Hypothalamus (tissue), 51 donors: ENCODE measurements at places on chromosomes 7 and 10.

DNA sequence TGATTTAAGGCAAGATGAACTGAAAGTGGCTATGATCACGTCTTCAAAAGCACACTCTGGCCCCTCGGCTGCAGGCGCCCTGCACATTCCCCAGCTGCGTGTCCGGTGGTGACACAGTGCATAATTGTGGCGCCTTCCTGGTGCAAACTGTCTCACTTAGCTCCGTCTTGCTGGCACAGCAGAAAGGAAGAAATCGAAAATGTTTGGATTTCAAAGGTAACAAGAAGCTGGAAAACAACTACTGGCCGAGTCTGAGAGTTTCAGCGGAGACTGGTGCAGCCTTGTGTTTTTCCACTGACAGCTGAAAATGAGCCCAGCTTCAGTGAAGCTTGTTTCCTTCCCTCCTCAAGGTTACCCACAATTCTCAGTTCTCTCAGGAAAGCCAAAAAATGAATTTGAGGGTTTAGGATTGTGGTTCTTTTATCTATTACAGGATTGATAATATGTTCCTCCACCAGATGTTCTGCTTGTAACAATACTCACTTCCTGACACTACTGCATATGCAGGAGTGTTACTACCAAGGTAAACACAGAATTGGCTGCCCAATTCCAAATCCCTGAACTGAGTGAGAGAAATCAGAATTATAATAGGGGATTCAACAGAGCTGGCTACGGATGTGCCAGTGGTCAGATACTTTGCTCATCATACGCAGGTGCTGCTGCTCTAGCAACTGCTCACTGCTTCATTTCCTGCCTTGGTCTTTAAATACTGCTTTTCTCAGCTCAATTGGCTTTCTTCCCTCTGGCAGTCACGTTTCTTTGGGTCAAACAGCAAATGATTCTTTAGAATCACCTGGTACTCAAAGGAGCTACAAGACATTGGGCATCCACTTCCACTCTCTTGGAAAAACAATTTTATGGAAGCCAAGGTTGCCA lies 63.7 kb downstream of the TRUB1 start:
- no peak for DNase-seq

- DNase-seq: no peak
Measured at GRCh38 chr10:102744374-102745051, 765 bp downstream of the WBP1L start.

DNA sequence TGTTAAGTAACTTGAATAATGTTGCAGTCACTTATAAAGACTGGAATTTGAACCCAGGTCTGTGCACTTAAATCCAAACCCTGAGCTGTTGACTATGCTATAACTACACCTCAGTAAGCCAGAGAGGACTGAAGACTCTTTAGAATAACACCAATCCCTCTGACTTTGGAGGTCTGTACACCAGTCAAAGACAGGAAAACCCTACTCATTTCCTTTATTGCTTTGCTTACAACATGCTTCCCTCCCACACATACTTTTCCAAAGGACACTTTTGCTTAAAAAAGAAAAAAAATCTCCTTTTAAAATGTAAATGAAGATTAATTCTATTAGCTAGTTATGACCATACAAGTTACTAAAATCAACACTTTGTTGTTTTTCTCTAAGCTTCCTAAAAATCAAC lies 184.7 kb upstream of the KCTD7 start:
- DNase-seq: no peak

DNA sequence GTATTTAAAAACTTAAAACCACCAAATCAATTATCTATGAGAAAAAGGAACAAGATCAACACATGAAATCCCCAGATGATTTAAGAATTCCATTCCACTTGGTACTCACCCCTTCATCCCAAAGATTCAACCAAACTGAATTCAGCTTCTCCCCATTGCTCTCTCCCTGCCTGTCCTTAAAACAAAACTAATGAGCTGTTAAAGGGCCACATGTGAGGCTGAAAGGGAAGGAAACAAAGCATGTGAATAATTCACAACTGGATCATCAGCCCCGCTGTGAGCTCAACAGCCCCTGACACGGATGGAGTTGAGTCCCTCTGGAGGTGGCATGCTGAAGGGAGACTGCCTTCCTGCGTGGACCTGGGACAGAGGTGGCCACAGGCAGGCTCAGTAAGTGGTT lies 32.9 kb downstream of the VOPP1 start:
- no peak for DNase-seq

DNA sequence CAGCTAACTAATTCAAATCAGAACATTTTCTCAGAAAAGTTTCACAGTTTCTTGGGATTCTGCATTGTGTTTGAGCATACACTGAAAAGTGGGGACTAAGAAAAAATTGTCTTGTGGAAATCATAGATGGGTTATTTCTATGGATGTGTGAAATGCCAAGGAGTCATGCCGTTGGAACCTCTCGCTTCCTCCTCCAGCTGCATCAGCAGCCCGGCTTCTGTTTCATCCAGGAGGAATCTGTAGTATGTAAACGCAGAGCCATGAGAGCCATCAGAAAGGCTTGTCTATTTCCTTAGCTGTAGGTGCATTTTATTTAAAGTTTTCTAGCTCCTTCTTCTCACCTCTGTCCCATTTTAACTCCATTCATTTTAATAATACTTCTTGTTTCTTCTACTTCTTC lies 1144.1 kb downstream of the GATA3 start:
- no peak for DNase-seq

GRCh38 chr10:81215498-81215897 lies 659.5 kb upstream of the NRG3 start:
- DNase-seq: no peak

DNA sequence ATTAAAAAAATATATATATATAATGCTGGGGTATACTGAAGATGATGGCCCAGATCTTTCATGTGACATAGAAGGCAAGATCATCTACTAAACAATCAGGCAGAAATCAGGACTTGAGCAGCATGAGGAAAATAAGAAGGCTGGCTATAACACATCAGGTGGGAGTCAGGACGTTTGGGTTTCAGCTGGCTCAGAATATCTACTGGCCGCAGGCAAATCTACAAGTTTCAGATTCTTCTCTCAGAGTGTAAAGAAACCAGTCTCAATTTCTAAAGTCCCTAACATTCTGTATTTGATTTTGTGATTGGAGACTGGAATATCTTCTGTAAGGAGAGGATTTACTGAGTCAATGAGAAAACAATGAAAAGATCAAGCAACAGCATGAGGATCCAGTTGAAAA lies 37.7 kb upstream of the FAM3C start:
- no peak for DNase-seq

GRCh38 chr7:138843632-138844580 lies 45.9 kb upstream of the ATP6V0A4 start:
- no peak for DNase-seq

DNA sequence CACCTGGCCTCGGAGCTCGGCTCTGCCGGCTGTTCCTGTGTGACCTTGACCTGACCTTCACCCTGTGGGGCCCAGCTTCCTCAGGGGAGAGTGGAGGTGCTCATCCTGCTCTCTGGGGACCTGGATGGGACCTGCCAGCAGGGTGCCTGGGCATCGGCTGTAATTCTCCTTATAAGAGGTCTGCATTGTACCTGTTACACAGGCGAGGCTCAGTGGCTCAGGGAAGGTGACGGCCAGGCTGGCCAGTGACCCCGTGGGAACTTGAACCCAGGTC lies 29.0 kb downstream of the RET start:
- DNase-seq: no peak

- DNase-seq: no peak
Measured at GRCh38 chr7:142298627-142299026, 40.8 kb upstream of the PRSS58 start.

DNA sequence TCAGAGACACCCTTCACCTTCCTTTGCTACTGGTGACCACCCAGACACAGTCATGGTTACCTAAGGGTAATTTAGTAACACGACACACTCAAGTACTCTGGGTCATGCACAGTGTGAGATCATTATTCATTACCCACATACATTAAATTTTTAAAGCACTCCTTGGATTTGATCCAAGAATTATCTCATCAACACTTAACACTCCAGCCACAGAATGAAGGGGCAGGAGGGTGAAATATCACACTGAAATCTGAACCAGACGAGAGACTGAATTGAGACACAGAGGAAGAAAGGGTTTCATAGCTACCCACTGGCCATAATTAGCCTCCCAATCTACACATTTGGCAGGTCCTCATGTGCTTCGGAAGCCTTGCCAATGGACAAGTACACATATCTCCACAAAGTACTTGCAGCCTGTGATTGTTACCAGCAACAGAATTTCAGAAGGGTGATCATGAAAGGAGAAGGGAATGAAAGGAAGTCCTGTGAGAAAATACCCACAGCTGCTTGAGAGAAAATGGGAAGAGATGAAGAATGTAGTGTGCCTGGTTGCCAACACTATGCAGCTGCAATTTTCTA lies 189.3 kb downstream of the POLR1F start:
- DNase-seq: no peak

GRCh38 chr10:86785968-86786367 lies 29.5 kb downstream of the BMPR1A start:
- DNase-seq: no peak

DNA sequence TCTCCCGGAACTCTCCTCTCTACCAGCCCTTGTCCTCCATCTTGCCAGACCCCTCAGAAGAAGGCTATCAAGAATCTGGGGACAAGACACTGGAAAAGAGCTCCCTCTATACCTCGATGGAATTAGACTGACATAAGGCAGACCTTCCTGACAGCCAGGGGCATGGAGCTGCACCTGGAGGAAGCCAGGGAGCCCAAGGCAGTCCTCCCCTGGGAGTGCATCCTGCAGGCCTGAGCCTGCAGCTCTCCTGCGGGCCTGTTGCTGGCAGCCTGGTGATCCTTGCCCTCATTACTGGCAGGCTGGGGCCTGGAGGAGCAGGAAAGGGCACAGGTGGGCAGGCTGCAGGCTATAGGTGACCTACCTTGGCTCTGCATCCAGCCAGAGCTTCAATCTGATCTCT lies 323.4 kb downstream of the GRID1 start:
- no peak for DNase-seq

DNA sequence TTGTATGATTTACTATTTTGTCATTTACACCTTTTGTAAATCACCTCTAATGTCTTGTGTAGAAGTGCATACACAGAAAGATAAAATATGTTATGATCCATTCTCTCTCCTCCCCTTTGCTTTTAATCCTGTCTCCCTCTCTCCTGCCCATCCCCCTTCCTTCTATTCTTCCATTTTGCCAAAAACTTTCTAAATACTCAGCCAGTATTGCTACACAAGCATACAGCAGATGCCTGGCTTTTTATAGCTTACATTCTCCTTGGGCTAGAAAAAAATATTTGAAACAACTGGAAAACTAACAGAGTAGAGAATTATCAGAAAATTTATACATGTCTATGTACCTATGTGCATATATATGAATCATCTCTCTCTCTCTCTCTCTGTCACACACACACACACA lies 308.7 kb upstream of the BMPER start:
- no peak for DNase-seq

DNA sequence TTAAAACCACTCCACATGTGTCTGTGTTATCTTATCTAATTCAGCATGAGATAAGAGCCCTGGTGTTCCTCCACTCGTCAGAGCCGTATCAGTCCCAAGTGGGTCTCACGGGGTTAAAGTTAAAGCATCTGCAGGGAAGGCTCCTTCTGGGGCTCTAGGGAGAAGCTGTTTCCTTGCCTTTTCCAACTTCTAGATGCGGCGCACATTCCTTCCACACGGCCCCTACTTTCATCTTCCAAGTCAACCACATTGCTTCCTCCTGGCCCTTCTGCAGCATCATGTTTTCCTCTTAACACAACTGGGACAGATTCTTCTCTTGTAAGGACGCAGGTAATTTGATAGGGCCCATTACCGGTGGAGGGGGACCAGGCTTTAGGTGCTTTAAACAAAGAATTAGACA lies 620.1 kb upstream of the DPP6 start:
- no peak for DNase-seq

- no peak for DNase-seq
Measured at GRCh38 chr7:122485856-122486255, 181.3 kb upstream of the FEZF1 start.

DNA sequence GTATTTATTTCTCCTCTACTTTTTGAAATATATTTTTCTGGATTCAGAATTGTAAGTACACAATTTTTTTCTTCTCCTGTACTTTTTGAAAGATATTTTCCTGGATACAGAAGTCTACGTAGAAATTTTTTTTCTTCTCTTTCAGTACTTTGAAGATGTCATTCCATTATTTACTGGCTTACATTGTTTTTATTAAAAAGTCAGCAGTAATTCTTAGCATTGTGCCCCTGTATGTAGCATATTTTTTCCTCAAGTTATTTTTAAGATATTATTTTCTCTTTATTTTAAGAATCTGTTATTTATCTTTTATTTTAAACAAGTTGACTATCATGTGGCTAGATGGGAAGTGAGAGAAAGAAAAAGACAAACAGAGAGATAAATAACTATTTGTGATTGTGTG lies 119.0 kb upstream of the NPSR1 start:
- no peak for DNase-seq

DNA sequence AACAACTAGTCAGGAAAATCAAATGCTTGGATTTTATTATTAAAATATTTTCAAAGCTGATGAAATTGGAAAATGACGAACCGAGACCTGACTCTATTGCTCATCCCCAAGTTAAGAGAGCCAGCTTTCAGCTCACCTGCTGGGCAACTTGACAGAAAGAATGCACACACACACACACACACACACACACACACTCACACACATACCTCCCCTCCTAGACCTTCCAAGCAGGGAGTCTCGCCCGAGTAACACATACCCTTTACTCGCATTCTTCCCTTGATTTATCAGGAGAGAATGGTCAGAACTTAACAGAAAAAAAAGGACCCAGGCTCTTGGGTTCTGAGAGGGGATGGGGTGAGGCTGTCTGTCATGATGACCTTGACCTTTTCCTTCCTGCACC lies 19.1 kb downstream of the GPRIN2 start:
- no peak for DNase-seq
